Anterior cingulate cortex (tissue), 58 donors: ENCODE measurements at places on chromosomes 1 and 21.

DNA sequence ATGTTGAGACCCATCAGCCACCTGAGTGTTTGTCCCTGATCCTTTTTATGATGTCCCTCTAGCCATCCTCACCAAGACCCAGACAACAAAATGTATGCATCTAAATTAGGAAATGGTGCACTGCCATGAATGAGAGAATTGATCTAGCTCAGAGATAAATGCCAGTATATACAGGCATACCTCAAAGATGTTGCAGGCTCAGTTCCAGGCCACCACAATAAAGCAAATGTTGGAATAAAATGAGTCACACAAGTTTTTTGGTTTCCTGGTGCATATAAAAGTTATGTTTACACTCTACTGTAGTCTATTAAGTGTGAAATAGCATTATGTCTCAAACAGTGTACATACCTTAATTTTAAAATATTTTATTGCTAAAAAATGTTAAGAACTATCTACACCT lies 63.9 kb downstream of the CHIA start:
- no peak for DNase-seq

DNA sequence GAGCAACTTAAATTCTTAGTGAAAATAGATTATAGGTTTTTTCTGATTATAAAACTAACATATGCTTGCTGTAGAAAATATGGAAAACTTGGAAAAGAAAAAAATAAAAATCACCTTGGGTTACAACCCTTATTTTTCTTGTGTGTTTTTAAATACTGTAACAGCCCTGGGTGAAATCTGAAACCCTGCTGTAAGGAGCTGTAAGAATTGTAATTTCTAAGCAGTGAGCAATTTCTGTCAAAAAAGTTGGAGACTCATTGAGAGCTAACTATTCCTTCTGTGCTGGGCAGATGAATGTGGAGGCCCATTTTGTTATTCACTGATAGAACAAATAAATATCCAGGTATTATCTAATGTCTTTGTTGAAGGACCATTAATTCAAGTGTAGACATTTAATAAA lies 42.6 kb downstream of the ADCY10 start:
- DNase-seq, result no peak

GRCh38 chr1:22246755-22247480 lies 104.0 kb upstream of the WNT4 start:
- no peak for DNase-seq

DNA sequence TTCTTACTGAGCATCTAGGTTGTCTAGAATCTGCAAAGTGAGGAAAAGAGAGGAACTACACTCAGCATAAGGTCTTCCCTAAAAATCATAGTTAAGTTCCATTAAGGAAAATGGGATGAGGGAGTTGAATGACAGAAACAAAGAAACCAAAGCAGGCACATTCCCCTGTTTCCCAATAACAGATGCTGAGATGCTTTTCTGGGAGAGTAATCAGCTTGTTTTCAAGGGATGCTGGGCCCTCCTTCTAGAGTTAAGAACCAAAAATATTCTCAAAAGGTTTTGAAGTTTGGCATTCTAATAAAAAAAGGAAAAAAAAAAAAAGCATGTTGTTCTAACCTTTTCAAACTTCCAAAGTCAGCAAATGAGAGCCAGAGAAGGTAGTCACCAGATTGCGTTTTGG lies 105.2 kb upstream of the ZNF648 start:
- DNase-seq, result no peak

GRCh38 chr1:231264642-231265041 lies 23.6 kb downstream of the GNPAT start:
- DNase-seq, result no peak

GRCh38 chr1:92858564-92859399 lies 26.9 kb downstream of the RPL5 start:
- peak; percentile 20 for DNase-seq

GRCh38 chr1:37038227-37039093 lies 4.1 kb upstream of the GRIK3 start:
- peak; percentile 55 for DNase-seq

DNA sequence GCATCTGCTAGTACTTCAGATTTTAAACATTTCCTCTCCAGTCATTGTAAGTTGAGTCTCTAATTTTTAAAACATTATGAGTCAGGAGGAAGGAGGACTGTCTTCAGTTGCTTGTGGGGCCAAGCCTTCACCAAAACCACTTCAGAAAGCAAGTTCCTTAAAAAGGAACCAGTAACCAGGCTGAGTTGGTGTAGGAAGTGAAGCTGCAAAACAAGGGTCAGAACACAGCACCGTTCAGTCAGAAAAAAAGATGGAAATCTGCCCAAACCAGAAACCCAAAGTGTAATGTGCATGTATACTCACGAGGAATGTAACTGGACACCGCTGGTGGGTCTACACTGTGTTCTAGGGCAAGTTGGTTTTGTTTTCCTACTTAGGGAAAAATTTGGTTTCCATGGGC lies 402.1 kb downstream of the SETD4 start:
- DNase-seq, result peak; percentile 11

GRCh38 chr21:43578677-43579303 lies 80.5 kb downstream of the HSF2BP start:
- DNase-seq, result no peak

DNA sequence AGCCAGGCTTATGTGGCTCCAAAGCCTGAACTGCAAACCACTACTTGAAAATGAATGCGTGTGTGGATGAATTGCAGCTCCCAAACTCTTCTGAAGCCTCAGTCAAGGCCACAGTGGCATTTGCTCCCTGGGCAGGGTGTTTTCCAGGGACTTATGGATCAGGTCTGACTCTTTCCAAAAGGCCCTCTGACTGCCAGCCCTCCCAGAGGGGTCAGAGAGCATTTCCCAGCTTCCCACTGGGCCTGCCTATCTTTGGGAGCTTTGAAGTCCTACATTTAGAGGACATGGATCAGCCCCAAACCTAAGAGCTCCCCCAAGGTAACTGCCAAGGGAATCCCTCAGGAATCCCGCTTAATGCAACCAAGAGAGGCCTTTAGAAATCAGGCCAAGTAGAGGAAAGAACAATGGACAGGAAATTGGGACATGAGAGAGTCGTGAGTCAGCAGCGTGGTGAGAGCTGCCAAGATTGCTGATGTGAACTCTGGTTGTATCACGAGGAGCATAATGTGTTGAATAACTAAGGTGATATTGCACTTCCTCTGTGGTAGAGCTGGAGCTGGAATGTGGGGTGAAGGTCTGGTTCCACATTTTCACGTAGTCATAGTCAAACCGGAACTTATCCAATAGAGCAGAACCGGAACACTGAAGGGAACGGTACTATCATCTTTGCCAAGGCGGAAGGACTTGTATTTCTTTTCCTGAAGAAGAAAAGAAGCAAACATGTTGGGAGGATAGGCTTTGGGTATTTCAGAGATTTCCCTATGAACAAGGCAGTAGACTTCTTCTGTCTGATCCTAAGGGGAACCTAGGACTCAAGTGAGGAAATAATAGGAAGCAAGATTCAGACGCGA lies 99.4 kb upstream of the JUN start:
- no peak for DNase-seq

- DNase-seq, result no peak
Observed at GRCh38 chr1:194252199-194252598, 1065.8 kb upstream of the B3GALT2 start.

- no peak for DNase-seq
Observed at GRCh38 chr21:38448671-38449385, 49.4 kb downstream of the ERG start.

DNA sequence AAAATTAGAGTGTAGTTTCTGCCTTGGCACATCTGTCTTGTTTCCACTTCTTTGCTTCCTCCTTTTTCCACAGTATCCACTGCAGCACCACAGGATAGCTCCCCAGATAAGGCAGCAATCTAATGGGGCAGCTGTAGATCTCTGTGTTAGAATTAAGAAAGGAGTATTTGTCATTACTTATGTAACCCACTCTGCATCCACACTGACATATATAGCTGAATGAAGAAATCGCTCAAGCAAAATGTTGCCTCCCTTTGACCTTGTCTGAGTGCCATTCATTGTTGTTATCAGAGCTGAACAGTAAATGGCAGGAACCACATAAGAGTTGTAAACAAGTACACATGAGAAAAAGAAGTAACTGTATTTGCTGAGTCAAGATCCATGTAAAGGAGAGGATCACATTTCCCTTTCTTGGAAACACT lies 45.9 kb upstream of the DPH5 start:
- DNase-seq, result no peak

DNA sequence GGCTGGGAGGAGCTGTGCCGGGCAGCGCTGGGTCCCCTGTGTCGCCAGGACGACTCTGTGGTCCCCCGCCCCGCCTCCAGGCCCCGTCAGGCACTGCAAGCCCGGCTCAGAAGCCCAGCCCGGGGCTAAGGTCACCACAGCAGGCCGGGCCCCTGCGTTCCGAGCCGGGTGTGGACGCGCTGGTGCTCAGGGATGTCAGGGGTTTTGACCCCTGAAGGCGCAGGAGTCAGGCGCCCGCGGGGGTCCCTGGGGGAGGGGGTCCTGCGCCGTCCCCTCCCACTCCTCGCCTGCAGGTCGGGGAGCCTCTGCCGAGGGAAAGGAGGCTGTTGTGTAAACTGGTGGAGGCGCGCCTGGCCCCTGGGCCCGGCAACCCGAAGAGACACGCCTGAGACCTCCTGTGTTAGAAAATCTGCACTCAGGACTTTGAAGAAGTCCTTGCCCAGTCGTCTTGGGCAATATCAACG lies 23.7 kb upstream of the TMEM54 start:
- no peak for DNase-seq

GRCh38 chr1:17206196-17206595 lies 1.3 kb downstream of the PADI1 start:
- no peak for DNase-seq

GRCh38 chr1:226001963-226002666 lies 3.0 kb upstream of the SDE2 start:
- DNase-seq, result peak; percentile 5

- no peak for DNase-seq
Observed at GRCh38 chr1:246772686-246773085, 48.5 kb downstream of the SCCPDH start.

DNA sequence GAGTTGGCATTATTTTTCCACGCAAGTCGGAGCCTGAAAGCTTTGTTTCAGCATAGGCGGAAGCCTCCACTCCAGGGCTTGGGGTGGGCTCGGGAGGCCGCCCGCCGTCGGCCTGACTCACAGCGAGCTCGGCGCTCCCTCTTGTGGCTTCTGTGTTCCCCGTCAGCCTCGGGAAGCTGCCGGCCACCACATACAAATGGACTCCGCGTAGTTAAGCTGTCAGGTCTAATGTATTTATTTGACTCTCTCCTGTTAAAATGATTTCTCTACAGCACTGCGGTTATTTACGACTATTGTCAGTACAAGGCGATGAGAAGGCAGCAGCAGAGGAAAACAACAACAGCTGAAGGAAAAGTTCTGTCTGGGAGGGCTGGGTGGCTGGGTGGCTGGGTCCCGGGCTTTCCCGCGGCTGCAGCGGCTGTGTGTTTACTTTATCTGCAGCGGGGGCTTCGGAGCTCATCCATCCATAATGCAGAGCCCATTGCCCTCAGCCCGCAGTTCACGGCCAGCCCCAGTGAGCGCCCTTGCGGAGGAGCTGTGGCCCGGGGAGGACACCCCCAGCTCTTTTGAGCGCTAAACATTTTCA lies 375.7 kb upstream of the CAMK1G start:
- DNase-seq, result peak; percentile 68

DNA sequence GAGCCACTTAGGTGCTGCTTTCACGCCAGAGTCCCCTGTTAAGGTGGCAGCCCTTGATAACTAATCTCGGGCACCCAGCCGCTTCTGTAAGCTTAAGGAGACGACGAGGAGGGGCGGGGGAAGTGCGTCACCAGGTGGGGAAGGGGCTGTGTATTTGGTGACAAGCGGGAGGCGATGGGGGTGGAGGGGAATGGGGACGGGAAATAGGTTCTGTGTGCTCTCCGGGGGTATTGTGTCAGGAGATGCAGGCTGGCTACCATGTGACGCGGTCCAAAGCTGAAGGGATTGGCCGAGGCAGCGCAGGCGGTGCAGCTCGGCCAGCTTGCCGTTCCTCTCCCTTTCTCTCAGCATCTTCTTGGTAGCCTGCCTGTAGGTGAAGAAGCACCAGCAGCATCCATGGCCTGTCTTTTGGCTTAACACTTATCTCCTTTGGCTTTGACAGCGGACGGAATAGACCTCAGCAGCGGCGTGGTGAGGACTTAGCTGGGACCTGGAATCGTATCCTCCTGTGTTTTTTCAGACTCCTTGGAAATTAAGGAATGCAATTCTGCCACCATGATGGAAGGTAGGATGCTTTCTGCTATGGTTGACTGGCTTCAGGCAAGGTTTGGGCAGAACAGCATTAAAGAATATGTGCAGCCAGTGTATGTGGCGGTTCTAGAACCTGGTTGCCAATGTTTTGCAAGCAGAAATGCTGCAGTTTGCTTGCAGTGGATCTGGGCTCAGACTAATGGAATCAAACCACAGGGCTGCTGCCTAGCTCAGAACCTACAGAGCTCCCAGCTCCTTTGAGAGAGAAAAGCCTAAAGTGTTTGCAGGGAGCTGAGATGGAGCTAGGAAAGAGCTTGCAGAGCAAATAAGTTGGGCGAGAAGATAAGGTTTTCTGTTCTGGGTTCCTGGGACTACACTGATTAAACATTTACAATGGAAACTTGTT lies at the start of gene SGIP1:
Gene SGIP1, plus strand, starts transcription at position 350 of the 937 bp plus-strand sequence. Its CDS starts 206 bp downstream, at position 556.
- peak; percentile 90 for DNase-seq

DNA sequence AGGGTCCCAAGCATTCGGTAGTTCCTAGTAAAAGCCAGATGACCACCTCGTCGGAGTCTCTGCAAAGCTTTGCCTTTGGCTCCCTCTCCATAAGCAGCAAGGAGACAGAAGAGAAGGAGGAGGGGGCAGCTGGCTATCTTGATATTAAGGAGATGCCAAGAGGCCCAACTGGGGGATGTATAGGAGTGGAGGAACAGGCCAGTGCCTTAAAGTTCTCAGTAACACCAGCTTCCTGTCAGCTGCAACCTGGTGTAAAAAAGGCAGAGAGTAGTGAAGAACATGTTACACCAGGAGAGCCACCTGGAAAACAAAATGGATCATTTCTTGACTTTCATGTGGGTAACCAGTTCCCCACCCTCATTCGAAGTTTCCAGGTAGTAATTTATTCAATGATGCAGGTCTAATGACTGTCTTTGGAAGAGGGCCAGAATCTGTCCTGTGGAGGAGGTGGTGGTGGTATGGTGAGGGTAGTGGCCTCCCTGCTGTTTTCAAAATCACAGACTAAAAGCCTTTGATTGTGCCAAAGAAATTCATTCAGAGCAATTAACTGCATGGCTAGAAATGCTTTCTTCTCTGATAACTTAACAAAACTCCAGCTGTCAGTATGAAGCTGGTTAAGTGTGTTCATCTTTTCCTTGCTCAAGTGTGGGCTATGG lies 27.3 kb downstream of the TMEM200B start:
- no peak for DNase-seq

GRCh38 chr1:183234660-183235476 lies 48.8 kb downstream of the LAMC2 start:
- peak; percentile 36 for DNase-seq

GRCh38 chr1:3676581-3677470 lies 24.5 kb downstream of the TP73 start:
- no peak for DNase-seq

- no peak for DNase-seq
Observed at GRCh38 chr1:176701151-176701866, 238.3 kb downstream of the PAPPA2 start.

- DNase-seq, result no peak
Observed at GRCh38 chr1:46080257-46080656, 52.2 kb downstream of the PIK3R3 start.

GRCh38 chr21:42002421-42002958 lies 7.7 kb downstream of the ZBTB21 start:
- no peak for DNase-seq

- no peak for DNase-seq
Observed at GRCh38 chr1:89908672-89909436, 86.1 kb upstream of the ZNF326 start.

- DNase-seq, result no peak
Observed at GRCh38 chr1:226495716-226496115, 52.8 kb upstream of the STUM start.
